Effector memory CD4-positive, alpha-beta T cell (primary cell): ENCODE measurements at places on chromosomes 7 and 10.

GRCh38 chr10:8069108-8069507 is 14.6 kb downstream of the GATA3 start:
- H3K4me3 ChIP-seq, result no peak overlapping the region
- H3K27ac ChIP-seq, result no peak overlapping the region
- DNase-seq, result no peak
- no peaks in the 10 kb centered on the region for H3K27me3 ChIP-seq
- peaks cover 26% of the 10 kb centered on the region for H3K4me1 ChIP-seq
- H3K36me3 ChIP-seq, result peaks cover 87% of the 10 kb centered on the region

DNA sequence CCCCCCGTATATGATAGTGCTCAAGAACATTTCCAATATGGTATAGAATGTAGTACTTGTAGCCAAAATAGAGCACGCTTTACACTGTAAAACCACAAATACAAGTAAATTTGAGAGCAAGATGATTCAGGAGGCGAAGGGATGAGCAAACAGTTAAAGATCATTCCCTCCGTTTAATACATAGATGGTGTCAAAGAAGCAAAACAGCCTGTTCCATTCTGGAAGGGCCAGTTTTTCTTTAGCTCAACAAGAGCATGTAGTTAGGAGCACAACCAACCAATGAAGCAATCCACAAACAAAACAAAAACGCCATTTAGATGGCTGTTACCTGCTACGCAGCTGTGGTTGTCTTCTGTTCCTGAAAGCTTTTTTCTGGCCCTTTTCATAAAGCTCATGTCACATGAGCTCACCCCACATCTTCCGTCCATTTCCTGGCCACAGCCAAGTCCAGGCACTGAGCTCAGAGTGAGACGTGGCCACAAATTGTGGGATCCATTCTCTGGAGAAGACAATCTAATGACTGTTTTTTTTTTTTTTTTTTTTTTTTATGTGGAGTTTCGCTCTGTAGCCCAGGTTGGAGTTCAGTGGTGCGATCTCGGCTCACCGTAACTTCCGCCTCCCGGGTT is 185.6 kb downstream of the FANK1 start:
- no peaks in the 10 kb centered on the region for H3K4me1 ChIP-seq
- DNase-seq, result no peak
- H3K36me3 ChIP-seq, result no peaks in the 10 kb centered on the region
- H3K27me3 ChIP-seq, result no peaks in the 10 kb centered on the region
- H3K27ac ChIP-seq, result no peak overlapping the region
- no peak overlapping the region for H3K4me3 ChIP-seq

GRCh38 chr10:113158183-113158582 is 208.1 kb downstream of the TCF7L2 start:
- no peak overlapping the region for H3K27ac ChIP-seq
- no peak overlapping the region for H3K4me3 ChIP-seq
- no peaks in the 10 kb centered on the region for H3K4me1 ChIP-seq
- no peaks in the 10 kb centered on the region for H3K27me3 ChIP-seq
- no peak for DNase-seq
- no peaks in the 10 kb centered on the region for H3K36me3 ChIP-seq

- no peak for DNase-seq
- no peak overlapping the region for H3K27ac ChIP-seq
- no peaks in the 10 kb centered on the region for H3K27me3 ChIP-seq
- no peak overlapping the region for H3K4me3 ChIP-seq
- no peaks in the 10 kb centered on the region for H3K4me1 ChIP-seq
- no peaks in the 10 kb centered on the region for H3K36me3 ChIP-seq
Observed at GRCh38 chr10:77667426-77668324, 30.1 kb upstream of the KCNMA1 start.

GRCh38 chr7:20991544-20991943 is 204.9 kb upstream of the SP8 start:
- no peaks in the 10 kb centered on the region for H3K36me3 ChIP-seq
- no peak overlapping the region for H3K27ac ChIP-seq
- DNase-seq, result no peak
- H3K27me3 ChIP-seq, result no peaks in the 10 kb centered on the region

- no peaks in the 10 kb centered on the region for H3K4me1 ChIP-seq
- no peak overlapping the region for H3K4me3 ChIP-seq
- DNase-seq, result no peak
- H3K36me3 ChIP-seq, result no peaks in the 10 kb centered on the region
- peaks cover 17% of the 10 kb centered on the region for H3K27me3 ChIP-seq
- no peak overlapping the region for H3K27ac ChIP-seq
Observed at GRCh38 chr7:1219498-1219897, 13.2 kb upstream of the UNCX start.

GRCh38 chr7:36441344-36442022 is 51.8 kb downstream of the ANLN start:
- H3K4me3 ChIP-seq, result no peak overlapping the region
- H3K27me3 ChIP-seq, result no peaks in the 10 kb centered on the region
- H3K27ac ChIP-seq, result no peak overlapping the region
- no peaks in the 10 kb centered on the region for H3K36me3 ChIP-seq
- DNase-seq, result no peak

DNA sequence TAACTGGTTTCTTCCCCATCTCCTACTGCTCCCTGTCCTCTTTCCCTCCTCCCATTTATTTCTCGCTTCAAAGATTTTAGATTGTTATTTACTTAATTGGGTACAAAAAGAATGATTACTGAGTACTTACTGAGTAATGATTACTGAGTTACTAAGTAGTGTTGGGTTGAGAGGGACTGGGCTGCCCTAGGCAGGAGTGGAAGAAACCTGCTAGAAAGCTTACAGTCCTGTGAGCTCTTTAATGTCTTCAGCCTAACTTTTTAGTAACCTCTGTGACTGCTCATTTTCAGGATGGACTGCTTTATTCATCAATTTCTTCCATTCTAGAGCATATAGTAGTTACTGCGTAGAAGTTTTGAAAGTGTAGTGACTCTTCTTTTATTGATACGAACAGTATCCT is 7.6 kb downstream of the PHF14 start:
- no peak overlapping the region for H3K4me3 ChIP-seq
- H3K27ac ChIP-seq, result no peak overlapping the region
- H3K4me1 ChIP-seq, result no peaks in the 10 kb centered on the region
- no peak for DNase-seq
- no peaks in the 10 kb centered on the region for H3K27me3 ChIP-seq

DNA sequence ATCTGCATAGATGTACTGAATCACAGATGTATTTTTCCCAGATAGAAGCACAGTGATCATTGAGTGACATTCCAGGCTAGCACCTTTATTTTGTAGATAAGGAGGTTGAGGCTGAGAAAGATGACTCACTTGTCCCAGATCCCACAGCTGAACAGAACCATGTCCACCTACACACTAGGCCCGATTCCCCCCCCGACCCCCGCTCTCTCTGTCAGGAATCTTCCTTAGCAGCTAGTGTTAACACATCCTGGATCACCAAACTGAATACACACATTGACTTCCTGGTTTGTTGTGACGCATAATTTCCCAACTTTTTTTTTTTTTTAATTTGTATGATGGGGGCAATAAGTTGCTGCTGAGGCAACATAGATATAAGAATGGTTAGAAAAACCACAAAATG is 5.2 kb downstream of the SFMBT2 start:
- H3K27ac ChIP-seq, result no peak overlapping the region
- no peaks in the 10 kb centered on the region for H3K27me3 ChIP-seq
- DNase-seq, result no peak
- peaks cover 16% of the 10 kb centered on the region for H3K4me1 ChIP-seq
- H3K36me3 ChIP-seq, result no peaks in the 10 kb centered on the region

DNA sequence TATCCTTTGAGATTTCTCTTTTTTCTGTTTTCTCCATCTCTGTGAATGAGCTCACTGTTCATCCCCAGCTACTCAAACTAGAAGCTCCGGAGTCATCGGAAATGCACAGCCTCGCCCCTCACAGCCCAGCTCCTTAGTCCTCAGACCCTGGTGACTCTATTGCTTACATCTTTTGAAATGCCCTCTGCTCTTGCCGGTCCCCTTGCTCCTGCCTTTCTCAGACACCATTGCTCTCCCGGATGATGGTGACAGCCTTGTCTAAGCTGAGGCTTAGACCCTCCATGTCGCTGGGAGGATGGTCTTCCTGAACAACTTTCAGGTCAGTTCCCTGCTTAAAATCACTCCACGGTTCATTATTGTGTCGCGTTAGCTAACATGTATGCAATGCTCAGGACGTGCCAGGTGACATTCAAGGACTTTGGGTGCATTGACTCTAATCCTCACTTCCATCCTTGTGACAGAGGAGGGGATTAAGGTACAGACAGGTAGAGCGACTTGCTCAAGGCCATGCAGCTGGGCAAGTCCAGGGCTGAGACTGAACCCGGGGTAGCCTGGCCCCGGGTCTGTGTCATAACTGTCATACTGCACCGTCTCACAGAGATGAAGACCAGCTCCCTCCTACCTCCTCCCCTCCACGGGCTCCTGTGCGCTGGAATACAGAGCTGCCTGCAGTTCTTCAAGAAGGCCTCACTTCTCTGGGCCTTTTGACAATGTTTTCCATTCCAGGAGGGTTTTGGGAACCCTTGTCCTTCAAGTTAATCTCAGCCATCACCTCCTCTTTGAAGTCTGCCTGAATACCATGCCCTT is 4.3 kb upstream of the UCMA start:
- DNase-seq, result no peak
- no peaks in the 10 kb centered on the region for H3K4me1 ChIP-seq
- no peak overlapping the region for H3K4me3 ChIP-seq
- H3K27me3 ChIP-seq, result no peaks in the 10 kb centered on the region
